ENCODE measurements at places on chromosomes 16 and 17.

DNA sequence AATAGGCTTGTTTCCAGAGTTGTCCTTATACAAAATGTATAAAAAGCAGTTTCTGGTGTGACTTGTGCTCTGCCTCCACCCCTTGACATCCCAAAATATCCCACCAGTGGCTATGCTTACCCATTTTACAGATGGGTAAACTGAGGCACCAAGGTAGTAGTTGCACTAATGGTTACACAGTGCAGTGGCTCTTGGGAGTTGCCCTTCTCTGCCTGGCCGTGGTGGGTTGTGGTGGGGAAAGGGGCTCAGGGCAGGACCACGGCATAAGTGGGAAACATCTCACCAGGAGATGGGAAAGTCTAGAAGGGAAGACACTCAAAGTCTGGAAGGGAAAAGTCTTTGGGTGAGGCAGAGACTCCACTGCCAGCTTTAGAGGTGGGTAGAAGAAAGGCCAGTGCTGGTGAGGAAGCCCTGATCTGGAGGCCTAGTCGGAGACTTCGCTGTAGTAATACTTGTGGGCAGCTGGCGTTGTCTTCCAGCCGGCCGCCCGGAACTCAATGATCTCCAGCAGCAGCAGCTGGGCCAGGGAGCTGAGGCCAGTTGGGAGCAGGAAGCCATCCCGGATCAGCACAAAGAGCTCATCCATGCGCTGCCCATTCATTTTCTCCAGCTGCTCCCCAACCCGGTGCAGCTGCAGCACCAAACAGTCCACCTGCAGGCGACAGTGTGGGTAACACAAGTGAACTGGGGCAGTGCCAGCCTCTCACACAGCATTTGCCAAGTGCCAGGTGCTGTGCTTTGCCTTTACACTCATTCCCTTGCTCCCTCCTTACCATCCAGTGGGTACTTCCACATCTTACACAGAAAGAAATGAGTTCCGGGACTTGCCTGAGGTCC lies 4.5 kb downstream of the MIF4GD start:
- no peak for DNase-seq

DNA sequence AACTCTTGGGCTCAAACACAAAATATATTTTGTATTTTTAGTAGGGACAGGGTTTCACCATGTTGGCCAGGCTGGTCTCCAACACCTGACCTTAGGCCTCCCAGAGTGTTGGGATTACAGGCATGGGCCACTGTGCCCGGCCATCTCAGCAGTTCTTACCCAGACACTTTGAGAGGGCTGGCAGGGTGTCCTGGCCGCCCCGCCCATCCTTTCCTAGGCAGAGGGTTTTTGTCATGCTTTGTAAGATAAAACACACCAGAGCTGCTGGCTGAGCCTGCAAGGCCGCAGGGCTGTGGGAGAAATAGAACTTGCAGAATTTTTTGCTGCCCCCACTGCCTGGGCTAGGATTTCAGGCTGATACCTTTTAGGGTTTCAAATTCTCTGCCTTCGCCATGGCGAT lies 8.7 kb downstream of the PPL start:
- no peak for DNase-seq

GRCh38 chr17:32723310-32723955 lies 153.5 kb downstream of the MYO1D start:
- DNase-seq = no peak

- DNase-seq = peak; percentile 99
Observed at GRCh38 chr17:68381076-68381900, 76.0 kb downstream of the WIPI1 start.

GRCh38 chr17:67442787-67443624 lies 65.9 kb downstream of the PITPNC1 start:
- peak; percentile 37 for DNase-seq

- DNase-seq = no peak
Observed at GRCh38 chr16:11700264-11701029, 32.2 kb downstream of the SNN start.

DNA sequence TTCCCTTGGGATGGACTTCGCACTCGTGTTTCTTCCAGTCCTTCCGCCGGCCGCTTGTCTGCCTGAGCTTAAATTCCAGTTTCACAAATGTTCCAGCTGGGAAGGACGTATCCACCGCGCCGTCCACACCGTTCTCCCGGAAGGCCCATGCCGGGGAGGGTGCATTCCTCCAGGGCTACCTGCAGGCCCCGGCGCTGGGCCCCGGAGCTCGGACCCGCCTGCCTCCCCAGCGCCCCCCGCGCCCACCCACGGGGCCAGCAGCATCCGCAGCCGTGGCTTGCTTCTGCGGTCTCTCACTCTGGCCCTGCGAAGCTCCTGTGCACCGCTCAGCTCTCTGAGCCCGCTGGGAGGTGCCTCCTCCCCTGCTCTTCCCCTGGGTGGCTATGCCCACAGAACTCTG lies 2084.1 kb downstream of the TP53TG3F start:
- DNase-seq = no peak

- DNase-seq = no peak
Observed at GRCh38 chr16:79947771-79948170, 347.2 kb upstream of the MAF start.

GRCh38 chr17:73560661-73561060 lies 83.6 kb downstream of the SDK2 start:
- DNase-seq = no peak

DNA sequence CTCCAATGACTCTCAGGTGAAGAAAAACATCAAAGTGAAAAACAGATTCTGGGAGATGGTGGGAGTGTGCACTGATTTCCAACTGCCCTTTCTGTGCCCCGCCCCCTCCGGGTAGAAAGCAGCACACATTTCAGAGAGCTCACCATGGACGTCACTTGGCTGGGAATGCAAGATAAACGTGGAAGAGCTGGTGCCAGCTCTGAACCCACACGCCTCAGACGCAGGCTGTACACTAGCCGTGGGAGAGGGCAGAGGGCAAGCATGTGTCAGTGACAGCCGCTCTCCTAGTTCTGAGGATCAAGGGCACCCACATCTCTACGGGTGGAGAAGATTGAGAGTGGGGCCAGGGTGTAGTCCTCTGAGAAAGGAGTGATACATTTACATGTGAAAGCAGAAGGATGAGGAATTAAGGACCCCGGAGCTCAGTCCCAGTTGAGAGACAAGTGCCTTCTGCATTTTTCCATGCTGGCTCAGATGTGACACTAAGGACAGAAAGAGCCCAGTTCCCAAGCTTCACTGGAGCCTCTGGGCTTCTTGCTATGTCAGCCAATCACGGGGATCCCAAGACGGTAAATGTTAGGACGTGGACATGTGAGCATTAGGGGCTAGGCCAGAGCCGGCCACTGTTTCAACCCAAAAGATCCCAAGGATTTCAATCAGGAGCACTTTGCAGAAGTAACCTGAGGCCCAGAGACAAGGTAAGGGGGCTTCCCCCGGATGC lies 101.3 kb downstream of the ZFHX3 start:
- peak; percentile 8 for DNase-seq

GRCh38 chr17:15257258-15257788 lies 7.8 kb downstream of the PMP22 start:
- DNase-seq = peak; percentile 84

DNA sequence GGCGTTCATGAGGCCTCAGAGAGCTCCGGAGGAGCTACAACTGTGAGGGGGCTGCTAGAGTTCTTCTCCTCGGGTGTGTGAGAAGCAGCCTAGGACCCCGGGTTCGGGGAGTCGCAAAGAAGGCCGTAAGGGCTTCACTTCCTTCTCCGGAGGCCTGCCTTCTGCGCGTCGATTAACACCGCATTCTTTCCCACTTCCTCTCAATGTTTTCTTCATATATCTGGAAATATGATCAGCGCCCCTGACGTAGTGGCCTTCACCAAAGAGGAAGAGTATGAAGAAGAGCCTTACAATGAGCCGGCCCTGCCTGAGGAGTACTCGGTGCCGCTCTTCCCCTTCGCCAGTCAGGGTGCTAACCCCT lies 449 bp downstream of the SMCR8 start:
- peak; percentile 14 for DNase-seq

GRCh38 chr16:15899538-15900100 lies 11.2 kb upstream of the CEP20 start:
- DNase-seq = peak; percentile 91

Data from fibroblast of mammary gland (primary cell).